Smooth muscle cell of the brain vasculature (primary cell): ENCODE measurements at places on chromosomes 13 and 19.

- no peak for DNase-seq
These were observed 72.3 kb downstream of the C1QTNF9 start for GRCh38 chr13:24381541-24382265.

DNA sequence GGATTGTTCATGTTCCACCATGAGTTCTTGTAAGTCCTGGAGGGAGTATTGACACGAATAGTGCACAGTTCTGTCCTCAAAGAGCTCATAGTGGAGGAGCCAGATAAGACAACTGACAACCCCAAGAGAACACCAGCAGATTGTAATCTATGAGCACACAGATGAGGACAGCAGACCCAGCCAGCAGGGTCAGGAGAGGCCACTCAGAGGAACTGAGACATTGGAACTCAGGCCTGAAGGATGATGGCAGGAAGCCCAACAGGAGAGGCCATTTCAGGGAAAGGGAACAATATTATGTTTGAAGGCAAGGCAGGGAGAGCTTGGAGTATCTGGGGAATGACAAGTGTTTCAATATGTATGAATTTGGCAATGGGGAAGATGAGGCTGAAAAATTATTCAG is 63.7 kb upstream of the IPO5 start:
- DNase-seq, result no peak

DNA sequence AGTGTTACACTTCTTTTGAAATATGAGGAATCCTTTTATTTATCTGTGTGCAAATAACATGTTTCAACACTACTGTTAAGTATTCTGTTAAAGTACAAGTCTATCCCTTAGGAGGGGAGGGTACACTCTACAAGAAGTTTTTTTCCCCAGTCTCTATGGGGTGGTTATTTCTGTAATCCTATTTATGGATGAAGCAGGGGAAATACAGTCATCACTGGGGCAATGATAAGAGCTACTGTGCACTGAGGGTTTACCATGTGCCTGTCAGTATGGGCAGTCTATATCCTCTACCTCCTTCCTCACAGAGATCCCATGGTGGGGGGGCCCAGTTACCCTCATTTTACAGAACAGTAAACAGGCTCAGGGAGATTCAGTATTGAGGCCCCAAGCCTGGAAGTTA is 16.6 kb upstream of the TRIM13 start:
- DNase-seq, result no peak

GRCh38 chr13:79121286-79121685 is 284.8 kb downstream of the RBM26 start:
- no peak for DNase-seq

- no peak for DNase-seq
These were observed 11.2 kb upstream of the KLF12 start for GRCh38 chr13:74145249-74145975.

GRCh38 chr13:34777089-34777913 is 164.8 kb upstream of the NBEA start:
- DNase-seq, result no peak

DNA sequence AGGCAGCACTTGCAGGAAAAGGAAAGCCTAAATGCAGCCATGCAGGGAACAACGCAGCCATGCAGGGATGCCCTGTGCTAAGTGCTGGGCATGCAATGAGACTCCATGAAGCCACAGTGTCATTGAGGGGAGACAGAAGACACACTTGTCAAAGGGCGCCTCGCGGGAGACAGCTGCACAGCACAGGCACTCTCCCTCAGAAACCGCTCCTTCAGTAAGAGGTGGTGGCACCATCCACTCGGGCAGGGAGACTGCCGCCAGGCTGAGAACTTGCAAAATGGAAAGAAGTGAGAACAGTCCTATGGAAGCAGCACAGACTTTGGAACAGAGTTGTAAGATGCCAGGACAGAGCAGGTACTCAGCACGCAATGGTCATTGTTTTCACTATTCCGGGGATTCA is 51.1 kb downstream of the GGACT start:
- DNase-seq, result no peak

DNA sequence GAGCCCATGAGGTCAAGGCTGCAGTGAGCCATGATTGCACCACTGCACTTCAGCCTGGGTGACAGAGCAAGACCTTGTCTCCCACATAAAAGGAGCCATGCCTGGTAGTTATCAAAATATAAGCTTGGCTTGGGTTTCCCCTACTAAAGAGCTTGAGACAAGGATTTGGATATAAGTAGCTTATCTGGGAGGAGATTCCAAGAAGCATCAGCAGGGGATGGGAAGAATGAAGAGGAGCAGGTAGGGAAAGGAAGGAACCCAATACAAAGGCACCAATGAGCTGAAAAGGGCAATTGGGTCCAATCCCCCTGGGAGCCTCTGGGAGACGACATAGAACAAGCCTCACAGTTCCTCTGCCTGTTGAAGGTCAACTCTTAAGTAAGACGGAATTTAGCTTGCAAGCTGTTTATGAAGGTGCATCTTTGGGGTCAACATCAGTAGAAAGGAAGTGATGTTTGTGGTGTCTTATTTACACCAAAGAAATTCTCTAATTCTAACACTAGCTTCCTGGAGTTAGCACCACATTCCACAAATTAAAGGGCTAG is 7.4 kb upstream of the CLEC4G start:
- DNase-seq, result no peak
